Posterior vena cava (tissue), 2 donors: ENCODE measurements at places on chromosomes 3 and 15. TPM values are rescaled to one million over a fixed set of nuclear protein-coding genes. Genes with fewer than 3 reads are reported as not detected.

The SMCO1 gene
- total RNA-seq = not detected

The NR2F2 gene
- 208 TPM for total RNA-seq

The MST1R gene
- total RNA-seq = 1.4 TPM

The SLC22A13 gene
- total RNA-seq = 0.32 TPM

The NR1I2 gene
- total RNA-seq = not detected

The MYRIP gene
- total RNA-seq = 6.7 TPM

The TWF2 gene
- total RNA-seq = 40.0 TPM

The SKIL gene
- 101 TPM for total RNA-seq

The PLSCR1 gene
- total RNA-seq = 95.5 TPM

The LMOD3 gene
- total RNA-seq = not detected

The REC114 gene
- total RNA-seq = not detected

The CPOX gene
- total RNA-seq = 12.2 TPM

The ASB14 gene
- not detected for total RNA-seq

The BFSP2 gene
- total RNA-seq = not detected

The CHDH gene
- 3.7 TPM for total RNA-seq

The ONECUT1 gene
- not detected for total RNA-seq

The SNURF gene
- total RNA-seq = 12.0 TPM

The DNASE1L3 gene
- 9.3 TPM for total RNA-seq

The WNT5A gene
- total RNA-seq = 2.2 TPM

The GABRB3 gene
- total RNA-seq = 1.6 TPM

The NR2C2 gene
- total RNA-seq = 37.8 TPM

The ACAP2 gene
- 48.4 TPM for total RNA-seq

The RETNLB gene
- total RNA-seq = not detected

The ZDHHC23 gene
- total RNA-seq = 2.3 TPM

The SV2B gene
- 3.4 TPM for total RNA-seq

The GPR156 gene
- 0.71 TPM for total RNA-seq

The DPH3 gene
- 47.1 TPM for total RNA-seq

The ALDH1A2 gene
- 8.1 TPM for total RNA-seq

The ZNF660 gene
- 6.2 TPM for total RNA-seq

The PLS1 gene
- total RNA-seq = not detected

The CHRD gene
- 18.6 TPM for total RNA-seq

The CX3CR1 gene
- total RNA-seq = 0.52 TPM

The ARGFX gene
- total RNA-seq = not detected

The ARHGAP31 gene
- 26.5 TPM for total RNA-seq

The SIDT1 gene
- total RNA-seq = 1.00 TPM

The TOPAZ1 gene
- total RNA-seq = not detected

The CCDC33 gene
- not detected for total RNA-seq

The MAGI1 gene
- total RNA-seq = 31.5 TPM

The CMTM8 gene
- 3.2 TPM for total RNA-seq

The PTH1R gene
- total RNA-seq = 17.9 TPM

The TXNRD3 gene
- total RNA-seq = 12.1 TPM

The NPAP1 gene
- not detected for total RNA-seq

The CATSPER2 gene
- 3.2 TPM for total RNA-seq
